ENCODE measurements at places on chromosomes 1 and 21.

- no peak for DNase-seq
Observed at GRCh38 chr1:84889437-84889836, 3.6 kb downstream of the LPAR3 start.

DNA sequence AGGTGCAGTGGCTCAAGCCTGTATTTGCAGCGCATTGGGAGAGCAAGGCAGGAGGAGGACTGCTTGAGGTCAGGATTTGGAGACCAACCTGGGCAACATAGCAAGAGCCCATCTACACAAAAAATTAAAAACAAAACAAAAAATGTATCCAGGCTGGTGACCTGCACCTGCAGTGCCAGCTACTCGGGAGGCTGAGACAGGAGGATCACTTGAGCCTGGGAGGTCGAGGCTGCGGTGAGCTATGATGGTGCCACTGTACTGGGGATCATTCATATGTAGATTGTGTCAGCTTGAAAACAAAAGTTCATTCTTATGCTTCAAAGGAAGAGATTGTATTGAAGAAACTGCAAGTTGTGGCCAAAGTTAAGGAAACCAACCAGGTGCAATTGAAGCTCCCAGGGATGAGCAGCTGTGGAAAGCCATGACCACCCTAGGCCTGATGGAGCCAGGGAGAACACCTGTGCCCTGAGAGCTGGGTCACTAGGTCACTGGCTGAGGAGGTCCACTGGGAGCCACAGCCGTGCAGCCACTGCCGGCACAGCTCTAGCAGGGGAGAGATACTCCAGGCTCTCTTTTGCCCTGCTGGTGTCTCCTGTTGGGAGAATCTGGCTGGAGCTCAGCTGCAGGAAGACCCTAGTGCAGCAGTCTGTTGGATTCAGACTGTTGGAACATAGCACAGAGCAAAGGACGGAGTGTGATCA lies 13.3 kb upstream of the BRWD1 start:
- no peak for DNase-seq

- DNase-seq, result no peak
Observed at GRCh38 chr1:230394134-230394533, 32.0 kb downstream of the PGBD5 start.

- DNase-seq, result no peak
Observed at GRCh38 chr1:180230791-180231505, 884 bp downstream of the LHX4 start.

GRCh38 chr1:225877580-225877979 lies 4.6 kb downstream of the TMEM63A start:
- DNase-seq, result no peak

DNA sequence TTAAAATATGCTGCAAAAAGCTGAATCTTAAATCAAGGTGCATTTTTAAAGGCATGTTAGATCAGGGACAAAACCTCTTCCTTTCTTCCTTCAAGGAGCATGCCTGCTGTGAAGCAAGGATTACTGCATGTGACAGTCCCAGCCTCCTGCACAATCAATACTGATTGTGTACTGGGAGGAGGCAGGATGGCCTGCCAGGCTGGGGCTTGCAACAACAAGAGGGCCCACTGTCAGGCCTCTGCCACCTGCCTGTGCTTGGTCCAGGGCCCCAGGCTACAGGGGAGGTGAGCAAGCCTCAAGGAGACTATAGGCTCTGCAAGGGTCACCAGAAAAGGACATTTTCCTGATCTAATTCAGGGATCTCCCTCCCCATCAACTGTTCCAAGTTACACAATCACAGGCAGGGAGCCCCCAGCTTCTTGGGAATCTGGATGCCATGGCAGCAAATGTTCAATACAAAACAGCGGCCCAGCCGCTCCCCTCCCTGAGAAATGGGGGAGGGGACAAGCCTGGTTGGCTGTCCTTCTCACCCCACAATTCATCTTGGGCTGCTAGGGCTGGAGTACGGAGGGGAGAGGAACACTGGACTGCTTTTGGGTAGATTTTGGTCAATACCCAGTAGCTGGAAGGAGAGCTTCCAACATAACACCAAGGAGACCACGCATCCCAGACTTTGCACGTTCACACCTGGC lies 76.7 kb downstream of the SSBP3 start:
- DNase-seq, result no peak

DNA sequence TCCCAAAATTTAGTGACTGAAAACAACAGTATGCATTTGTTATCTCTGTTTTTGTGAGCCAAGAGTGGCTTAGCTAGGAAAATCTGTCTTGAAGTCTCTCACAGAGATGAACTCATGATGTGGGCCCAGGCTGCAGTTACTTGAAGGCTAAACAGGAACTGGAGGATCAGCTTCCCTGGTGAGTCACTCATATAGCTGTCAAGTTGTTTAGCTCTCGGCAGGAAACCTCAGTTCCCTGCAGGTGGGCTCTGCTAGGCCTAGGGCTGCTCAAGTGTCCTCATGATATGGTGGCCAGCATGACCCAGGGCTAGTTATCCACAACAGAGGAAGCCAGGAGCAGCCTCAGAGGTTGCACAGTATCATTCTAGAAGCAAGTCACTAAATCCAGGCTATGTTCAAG lies 30.2 kb upstream of the DDX59 start:
- DNase-seq, result no peak

DNA sequence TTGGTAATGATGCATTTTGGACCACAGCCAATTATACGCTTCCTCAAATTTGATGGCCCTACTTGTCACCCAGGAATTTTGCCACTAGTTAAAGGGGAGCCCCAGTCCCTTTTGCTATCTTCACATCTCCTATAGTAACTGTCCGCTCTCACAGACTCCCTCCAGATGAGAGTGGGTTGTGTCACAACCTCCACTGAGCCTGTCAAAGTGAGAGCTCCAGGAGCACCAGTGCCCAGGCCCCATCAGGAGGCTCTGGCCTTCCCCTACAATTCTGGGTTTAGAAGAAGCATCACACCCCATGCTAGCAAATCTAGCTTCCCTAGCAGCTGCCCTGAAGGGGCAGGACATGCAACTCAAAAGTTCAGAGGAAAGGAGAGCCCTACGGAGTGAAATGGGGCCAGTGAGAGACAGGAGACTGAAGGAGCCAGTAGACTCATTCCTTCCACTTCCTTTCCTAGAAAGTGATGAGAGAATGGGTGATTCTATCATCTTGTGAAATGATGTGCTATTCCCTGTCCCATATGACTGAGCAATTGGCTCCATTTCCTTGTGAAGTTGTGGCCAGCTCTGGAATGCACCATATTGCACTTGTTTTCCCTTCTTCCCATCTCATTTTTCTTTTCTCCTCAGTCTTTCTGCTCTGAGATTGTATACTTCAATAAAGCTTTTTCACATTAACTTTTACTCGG lies 541.3 kb downstream of the DPYD start:
- no peak for DNase-seq

DNA sequence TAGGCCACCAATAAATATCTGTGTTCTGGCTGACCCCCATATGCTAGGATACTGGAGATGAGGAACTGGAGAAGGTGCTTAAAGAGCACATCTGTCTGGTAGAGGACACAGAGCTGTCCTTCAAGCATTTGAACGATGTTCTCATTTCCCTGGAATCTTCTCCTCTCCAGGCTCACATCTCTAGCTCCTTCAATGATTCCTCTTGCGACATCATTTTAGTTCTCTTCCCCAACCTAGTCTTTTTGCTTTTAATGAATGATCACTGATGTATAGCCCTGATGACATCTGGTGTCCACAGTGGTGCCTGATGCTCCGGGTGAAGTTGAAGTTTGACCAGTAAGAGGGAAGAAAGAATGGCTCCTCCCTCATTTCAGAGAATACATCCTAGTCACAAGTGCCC lies 80.8 kb upstream of the UBE2U start:
- DNase-seq, result no peak

- no peak for DNase-seq
Observed at GRCh38 chr1:241611063-241611462, 29.1 kb downstream of the CHML start.

- no peak for DNase-seq
Observed at GRCh38 chr1:167219194-167219593, 1.5 kb upstream of the POU2F1 start.

- no peak for DNase-seq
Observed at GRCh38 chr1:207990455-207990854, 79.5 kb upstream of the CD34 start.

DNA sequence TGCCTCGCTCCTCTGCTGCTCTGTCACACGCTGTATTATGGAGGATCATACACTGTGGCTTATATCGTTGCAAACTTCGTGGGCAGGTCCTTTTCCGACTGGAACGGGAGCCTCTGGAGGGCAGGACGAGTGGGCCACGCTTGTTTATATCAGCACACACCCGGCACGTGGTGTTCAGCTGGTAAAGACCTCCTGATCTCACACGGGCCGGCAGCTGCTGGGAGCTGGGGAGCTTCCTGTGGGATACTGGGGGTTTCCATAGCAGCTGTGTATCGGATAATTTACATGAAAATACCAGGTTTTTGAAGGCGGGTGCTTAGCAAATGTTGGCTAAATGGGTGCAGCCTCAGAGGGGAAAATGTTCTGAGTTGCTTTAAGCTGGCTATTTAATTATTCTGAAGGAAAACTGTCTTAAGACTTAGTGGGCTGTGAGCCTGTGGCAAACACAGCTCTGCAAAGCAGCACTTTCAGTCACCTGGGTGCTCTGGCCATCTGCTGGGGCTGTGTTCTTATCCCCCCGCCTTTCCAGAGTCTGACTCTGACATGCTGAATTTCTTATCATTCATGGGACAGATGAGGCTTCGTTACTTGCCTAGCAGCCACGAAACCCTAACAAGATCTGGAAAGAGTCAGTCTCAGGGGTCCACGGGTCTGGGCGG lies 103.6 kb upstream of the GCLM start:
- no peak for DNase-seq

DNA sequence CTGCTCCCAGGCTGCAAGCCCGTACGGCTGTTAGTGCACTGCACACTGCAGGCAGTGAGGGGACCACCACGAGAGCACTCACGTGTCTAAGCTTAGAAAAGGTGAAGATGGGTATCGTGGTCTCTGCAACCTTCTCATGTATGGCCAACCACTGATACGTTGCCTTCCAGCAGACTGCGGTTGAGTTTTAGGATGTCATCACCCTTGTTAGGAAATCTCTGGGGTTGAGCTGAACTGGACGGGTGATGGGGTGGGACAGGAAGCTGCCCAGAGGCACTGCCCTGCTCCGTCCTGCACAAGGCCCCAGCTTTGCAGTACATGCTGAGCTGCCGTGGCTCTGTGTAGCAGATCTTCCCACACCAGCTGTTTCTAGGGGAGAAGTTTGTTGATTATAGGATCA lies 43.3 kb downstream of the FAAP20 start:
- no peak for DNase-seq

- DNase-seq, result no peak
Observed at GRCh38 chr1:203169770-203170520, 5.7 kb downstream of the MYBPH start.

DNA sequence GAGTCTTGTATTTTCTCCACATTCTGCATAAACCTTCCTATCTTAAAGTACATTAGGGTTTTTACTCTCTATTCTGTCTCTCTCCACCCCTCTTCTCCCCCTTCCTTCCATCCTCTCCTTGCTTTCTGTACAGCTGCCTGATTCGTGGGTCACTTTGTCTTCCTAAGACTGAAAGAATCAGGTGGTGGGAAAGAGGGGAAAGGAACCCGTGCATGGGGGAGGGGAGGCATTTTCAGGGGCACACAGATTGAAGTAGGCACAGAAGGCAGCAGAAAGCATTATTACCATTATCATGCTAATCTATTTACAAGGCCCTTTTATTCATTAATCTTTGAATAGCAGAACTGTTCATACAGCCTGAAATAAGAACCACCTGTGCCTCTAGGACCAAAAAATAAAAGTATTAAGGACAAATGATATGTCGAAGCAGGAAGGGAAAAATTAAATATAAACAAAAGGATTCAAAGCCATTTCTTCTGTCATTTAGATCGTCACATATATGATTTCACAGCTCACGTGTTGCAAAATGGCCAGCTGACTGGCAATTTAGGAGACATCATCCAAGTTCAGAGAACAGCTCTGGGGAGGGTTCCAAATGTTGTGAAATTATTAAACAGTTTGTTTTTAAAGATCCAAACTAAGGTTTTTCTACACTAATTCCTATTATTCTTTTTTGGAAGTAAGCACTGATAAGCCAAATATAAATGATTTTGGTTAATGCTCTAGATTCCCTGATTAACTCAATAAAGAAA lies 154.6 kb downstream of the PBX1 start:
- DNase-seq, result no peak

GRCh38 chr1:182666706-182667105 lies 17.7 kb downstream of the RGS8 start:
- DNase-seq, result no peak

DNA sequence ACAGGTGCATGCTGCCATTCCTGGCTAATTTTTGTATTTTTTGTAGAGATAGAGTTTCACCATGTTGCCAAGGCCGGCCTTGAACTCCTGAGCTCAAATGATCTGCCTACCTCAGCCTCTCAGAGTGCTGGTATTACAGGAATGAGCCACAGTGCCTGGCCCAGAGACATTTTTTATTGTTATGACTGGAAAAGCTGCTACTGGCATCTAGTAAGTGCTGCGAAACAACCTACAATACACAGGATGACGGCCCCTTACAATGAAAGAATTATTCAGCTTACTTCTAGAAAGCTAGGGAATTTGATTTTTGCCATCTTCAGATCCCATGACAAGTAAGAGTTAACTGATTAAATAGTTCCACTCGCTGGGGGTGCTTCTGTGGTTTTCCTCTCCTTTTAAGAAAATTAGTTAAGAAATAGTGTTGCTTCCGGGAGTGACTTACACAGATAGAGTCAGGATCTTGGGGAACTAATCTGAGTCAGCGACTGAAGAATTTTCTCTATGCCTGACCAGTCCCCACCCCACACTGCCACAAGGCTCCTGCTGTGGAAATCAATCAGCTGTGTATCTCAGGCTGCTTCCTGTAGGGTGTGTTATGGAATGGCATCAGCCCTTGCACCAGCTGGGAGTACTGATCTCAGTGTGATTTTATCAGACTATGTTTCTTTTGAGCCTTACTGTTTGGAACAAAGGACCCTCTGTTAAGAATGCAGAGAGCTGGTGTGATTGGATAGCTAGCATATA lies 93.0 kb upstream of the BMP8A start:
- no peak for DNase-seq

DNA sequence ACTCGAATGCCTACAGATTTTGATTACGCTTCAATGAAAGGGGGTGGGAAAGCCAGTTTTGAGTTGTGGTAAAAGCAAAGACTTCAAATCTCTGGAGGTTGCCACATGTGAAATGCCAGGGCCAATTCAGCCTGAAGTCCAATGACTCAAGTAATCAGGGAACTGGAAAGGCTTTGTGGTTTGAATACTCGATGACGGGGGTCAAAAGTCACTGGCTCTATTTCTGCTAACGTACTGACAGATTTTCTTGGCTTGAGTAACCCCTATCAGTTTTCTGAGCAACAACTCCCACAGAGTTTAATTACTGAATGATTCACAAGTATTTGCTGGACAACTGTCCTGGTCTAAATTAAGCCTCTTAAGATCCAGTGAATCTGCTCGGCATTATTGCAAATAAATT lies 152.2 kb downstream of the SIPA1L2 start:
- no peak for DNase-seq
